Stimulated activated CD4-positive, alpha-beta T cell treated with anti-CD3 and anti-CD28 coated beads, TNF-alpha, amount 100 ng/mL, for 1 hour (primary cell): ENCODE measurements at places on chromosomes 11 and 22.

DNA sequence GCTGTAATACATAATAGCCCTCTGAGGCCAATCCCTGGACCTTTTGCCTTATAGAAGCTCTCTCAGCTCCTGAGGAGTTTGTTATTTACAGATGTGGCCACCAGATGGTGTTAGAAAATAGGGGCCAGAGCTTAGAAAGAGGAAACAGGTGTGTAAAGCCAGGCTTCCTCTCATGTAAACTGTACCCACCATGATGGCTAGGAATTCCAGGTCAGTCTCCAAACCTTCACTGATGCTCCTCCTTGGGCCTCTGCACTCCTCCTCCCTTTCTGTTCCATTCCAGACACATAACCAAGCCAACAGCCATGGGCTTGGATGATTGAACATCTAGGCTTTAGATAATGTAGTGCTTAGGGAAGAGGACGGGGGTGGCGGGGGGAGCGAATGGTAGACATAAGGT is 39.7 kb downstream of the USP35 start:
- no peak for DNase-seq

GRCh38 chr22:44137415-44137814 is 43.3 kb upstream of the PARVG start:
- no peak for DNase-seq

GRCh38 chr11:97548280-97548679 is 1158.5 kb downstream of the JRKL start:
- no peak for DNase-seq

- no peak for DNase-seq
These were observed 278.0 kb upstream of the ANO3 start for GRCh38 chr11:26053966-26054365.

DNA sequence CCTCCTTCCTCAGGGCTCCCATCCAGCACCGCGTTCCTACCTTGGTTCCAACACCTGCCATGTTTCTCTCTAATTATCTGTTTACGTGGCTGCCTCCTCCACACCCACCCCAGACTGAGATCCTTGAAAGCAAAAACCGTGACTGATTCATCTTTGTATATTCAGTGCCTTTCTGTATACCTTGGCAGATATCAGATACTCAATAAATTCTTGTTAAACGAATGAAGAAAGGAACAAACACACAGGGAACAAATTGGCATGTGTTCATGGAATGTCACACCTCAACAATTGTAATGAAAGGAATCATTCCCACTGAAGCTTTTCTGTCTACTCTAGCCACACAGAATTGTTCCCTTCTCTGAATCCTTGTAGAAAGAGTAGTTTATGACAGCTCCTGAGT is 20.4 kb upstream of the LRRC55 start:
- DNase-seq, result no peak
